ENCODE measurements at places on chromosomes 11 and 22.

GRCh38 chr11:67276781-67277230 lies 10.5 kb downstream of the GRK2 start:
- DNase-seq, result no peak

GRCh38 chr11:126169291-126169690 lies 42.2 kb downstream of the RPUSD4 start:
- DNase-seq, result no peak

- no peak for DNase-seq
Measured at GRCh38 chr11:66035653-66036333, 9.5 kb upstream of the CATSPER1 start.

GRCh38 chr22:36182857-36183256 lies 18.8 kb downstream of the APOL4 start:
- no peak for DNase-seq

GRCh38 chr11:125250318-125251213 lies 86.0 kb downstream of the PKNOX2 start:
- no peak for DNase-seq
